ENCODE measurements at places on chromosomes 12 and 14.

GRCh38 chr14:51548187-51548586 lies 103.5 kb upstream of the FRMD6 start:
- no peak for DNase-seq

- DNase-seq = no peak
Measured at GRCh38 chr12:19970116-19970515, 398.2 kb upstream of the PDE3A start.

- no peak for DNase-seq
Measured at GRCh38 chr12:28100717-28101116, 89.5 kb upstream of the CCDC91 start.

DNA sequence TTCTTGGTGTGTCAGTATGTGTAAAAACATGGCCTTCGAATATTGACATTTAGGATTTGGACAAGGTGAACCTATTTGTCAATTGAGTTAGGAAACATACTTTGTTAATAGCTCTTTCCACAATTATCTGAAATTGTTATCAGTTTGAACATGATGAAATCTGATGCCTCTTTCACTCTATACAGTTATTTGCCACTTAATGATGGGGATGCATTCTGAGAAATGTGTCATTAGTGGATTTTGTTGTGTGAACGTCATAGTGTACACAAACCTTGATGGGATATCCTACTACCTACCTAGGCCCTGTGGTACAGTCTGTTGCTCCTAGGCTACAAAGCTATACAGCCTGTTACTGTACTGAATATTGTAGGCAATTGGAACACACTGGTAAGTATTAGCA lies 4.8 kb downstream of the TULP3 start:
- no peak for DNase-seq

DNA sequence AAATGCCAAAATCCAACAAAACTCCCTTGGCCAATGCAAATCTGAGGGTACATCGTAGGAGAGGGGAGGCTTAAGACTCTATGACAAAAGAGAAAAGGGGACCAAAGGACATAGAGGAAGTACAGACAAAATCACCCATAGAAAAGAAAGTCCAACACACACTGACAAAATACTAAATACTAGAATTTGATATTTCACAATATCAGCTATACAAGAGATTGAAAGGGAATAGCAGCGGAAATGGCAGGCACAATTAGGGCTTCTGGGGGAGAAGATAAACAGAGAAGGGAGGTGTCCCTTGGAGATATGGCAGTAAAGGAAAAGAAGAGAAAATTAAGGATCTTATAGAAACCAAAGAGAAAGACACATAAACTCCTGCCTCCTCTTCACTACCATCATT lies 29.0 kb downstream of the ATP2B1 start:
- no peak for DNase-seq

GRCh38 chr12:91813701-91814100 lies 331.9 kb downstream of the BTG1 start:
- no peak for DNase-seq

DNA sequence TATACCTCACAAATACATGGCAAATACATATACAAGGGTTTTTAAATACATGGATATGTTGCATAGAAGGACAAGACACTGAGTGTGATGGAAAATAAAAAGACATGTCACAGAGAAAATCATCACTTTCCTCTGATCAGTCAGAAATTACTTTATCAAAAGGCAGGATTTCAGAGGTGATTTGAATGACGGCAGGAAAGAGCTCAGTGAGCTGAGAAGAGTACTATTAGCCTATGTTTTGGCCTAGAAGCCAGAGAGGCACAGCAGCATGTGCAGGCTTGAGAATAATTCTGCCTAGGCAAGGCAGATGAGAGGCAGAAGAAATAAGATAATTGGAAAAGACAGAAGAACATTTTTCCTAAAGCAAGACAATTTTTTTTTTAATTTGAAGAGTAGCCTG lies 94.9 kb downstream of the BCAT1 start:
- DNase-seq = no peak

GRCh38 chr12:57008178-57008577 lies 1.8 kb upstream of the ZBTB39 start:
- DNase-seq = no peak

DNA sequence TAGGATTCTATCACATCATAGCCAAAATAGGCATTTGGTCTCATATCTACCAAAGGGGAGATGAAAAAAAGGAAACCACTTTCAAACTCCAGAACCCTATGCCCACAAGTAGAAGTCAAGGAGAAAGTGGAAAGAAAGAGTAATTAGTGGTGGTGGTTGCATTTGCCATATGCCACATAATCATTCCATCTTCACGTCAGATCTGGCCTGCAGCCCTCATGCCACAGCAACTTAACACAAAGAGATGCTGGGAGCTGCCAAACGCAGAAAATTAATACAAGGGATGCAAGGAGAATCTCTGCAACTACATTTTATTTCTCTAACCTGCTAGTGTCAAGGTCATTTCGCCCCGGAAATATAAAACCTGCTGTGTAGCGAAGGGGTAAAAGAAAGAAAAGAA lies 148.6 kb upstream of the FOXN3 start:
- DNase-seq = no peak

DNA sequence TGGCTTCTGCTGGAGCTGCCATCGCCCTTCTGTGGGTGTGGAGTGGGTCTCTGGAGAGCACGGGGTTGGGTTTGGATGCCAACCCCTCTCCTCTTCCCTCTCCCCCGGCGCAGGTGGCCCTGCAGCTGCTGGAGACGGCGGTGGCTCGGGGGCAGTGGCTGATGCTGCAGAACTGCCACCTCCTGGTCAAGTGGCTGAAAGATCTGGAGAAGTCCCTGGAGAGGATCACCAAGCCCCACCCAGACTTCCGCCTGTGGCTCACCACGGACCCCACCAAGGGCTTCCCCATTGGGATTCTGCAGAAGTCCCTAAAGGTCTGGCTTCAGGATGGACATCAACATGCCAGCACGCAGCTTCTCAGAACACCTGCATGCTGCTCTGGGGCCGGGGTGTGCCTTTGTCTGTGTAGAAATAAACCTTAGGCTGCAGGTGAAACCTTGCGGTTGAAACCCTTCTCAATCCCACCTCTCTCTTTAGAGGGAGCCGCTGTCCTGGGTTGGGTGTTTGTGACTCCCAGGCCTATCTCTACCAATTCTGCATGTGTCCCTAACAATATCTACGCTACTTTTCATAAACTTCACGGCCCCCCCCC lies 44.3 kb downstream of the CCDC92 start:
- no peak for DNase-seq

DNA sequence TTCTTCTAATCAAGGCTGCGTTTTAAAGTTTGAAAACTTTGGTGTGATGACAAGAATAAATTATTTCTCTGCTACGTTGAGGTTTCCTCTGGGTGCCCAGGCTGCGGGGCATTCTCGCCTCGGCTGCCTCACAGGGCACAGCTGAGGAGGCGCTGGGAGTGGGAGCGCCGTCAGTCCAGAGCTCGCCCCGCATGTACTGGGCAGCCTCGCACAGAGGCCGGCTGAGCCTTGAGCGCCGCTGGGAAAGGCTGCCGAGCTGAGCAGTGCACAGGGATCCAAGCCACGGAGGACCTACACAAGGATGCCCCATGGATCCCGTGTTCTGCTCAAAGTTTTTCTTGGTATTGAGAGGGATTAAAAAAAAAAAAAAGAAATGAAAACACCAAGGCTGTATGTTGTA lies 11.6 kb downstream of the RFX4 start:
- DNase-seq = no peak

DNA sequence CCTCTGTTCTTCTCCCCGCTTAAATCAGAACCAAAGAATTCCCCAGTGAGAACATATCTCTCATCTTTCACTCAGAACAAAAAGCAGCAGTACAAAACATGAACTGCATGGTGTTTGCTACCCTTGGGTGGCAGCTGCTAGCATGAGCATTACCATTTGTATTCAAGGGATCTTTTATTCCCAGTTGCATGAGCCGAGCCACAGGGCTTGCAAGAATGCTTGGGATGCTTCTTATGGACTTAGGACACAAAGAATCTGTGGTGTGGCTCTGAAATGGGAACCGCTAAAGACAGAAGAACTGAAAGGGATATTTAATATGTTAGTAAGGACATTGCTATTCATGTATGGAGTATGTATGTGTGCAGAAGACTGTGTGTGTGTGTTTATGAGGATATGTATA lies 190.6 kb downstream of the TMX1 start:
- no peak for DNase-seq

DNA sequence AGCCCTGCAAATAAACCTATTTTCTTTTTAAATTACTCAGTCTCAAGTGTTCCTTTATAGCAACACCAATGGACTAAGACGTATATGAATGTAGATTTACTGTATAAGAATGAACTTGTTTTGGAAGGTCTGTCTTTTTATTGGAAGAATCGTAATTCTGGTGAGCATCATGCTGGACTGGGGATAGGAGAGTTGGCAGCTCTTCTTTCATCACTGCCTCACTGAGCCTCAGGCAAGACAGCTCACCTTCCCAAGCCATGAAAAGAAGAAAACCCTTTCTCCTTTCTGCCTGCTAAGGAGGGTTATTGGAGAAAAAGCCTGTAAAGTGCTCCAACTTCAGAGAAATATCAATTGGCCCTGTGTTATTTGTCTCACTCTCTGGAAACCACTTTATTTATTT lies 9.1 kb upstream of the RNF34 start:
- no peak for DNase-seq

DNA sequence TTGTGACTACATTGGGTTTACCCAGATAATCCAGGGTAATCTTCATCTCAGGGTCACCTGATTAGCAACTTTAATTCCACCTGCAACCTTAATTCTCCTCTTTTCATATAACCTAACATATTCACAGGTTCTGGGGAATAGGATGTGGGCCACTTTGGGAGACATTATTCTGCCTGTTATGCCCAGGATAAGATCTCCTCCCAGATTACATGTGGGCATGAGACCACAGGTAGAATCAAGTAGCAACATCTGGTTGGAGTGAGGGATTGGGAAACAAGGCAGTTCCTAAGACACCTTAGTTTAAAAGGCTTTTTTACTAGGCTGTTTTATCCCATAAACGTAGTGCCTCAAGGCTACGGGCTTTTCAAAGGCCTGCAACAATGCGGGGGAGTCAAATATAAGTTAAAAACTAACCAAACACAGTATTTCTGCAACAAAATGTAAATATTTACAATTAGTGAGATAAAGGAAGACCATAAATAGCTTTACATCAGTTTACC lies 181.5 kb downstream of the FOXA1 start:
- DNase-seq = no peak

DNA sequence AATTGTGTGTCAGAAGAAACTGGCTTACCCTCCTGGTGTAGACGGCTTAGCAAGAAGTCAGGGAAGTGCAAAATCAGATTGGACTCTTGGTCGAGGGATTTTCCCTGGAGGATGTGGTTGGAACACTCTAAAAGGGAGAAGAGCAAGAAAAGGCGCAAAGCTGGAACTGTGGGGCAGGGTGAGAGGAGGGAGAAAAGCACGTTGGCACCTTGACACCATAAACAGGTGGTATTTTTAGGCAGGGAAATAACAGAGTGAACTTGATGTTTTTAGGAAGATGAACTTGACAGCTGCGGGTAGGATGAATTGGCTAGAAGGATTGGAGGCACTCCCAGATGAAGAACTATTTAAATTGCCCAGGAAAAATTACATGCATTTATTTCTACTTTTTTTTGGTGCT lies 67.7 kb downstream of the HCAR2 start:
- no peak for DNase-seq

DNA sequence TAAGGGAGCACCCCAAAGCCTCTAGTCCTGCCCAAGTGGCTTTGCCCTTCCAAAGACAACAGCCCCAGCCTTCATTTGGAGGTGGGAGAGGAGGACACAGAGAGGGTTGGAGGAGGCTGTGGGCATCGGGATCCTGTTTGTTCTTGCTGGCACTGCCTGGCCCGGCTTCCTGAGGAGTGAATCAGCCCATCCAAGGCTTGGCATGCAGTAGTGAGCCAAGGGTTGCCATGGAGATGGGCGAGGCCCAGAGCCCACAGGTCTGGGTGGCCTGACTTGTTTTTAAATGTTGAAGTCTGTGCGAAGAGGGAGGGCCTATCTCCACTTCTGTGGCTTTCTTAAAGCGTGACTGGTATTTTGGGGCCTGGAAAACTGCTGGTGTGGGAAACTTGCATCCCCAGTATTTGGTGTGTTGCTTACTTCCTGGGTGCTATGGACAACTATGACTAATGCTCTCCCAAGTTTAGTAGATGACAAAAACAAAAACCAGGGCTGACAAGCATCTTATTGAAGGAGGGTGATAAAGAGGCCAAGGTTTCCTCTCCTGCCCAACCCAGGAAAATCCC lies 15.8 kb downstream of the CD9 start:
- peak; percentile 96 for DNase-seq

GRCh38 chr12:11657511-11657910 lies 8.0 kb downstream of the ETV6 start:
- no peak for DNase-seq

DNA sequence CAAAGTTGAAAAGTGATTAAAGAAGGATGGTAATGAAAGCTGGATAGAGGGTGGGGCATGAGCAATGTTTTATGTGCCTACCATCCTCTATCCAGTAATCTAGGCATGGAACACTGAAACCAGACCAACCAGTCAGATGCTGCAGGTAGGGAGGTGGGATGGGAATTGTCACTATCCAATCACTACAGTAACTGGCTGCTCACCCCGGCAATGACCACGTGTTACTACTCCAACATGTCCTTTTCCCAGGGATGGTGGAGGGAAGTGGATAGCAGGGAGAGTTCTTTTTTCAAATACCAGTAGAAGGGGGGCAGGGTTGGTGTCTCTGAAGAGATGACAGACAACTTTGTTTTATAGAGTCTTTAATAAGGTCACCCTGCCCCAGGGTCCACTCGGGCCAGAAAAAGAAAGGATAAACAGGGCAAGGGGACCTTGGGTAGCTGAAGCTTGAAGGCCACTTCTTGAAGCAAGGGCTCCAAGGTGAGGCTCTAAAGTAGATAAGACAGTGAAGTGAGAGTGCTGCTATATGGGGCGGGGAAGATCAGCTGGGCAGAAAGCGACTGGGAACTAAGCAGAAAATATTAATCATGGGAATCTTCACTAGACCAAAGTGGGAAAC lies 14.7 kb upstream of the CDH24 start:
- no peak for DNase-seq

DNA sequence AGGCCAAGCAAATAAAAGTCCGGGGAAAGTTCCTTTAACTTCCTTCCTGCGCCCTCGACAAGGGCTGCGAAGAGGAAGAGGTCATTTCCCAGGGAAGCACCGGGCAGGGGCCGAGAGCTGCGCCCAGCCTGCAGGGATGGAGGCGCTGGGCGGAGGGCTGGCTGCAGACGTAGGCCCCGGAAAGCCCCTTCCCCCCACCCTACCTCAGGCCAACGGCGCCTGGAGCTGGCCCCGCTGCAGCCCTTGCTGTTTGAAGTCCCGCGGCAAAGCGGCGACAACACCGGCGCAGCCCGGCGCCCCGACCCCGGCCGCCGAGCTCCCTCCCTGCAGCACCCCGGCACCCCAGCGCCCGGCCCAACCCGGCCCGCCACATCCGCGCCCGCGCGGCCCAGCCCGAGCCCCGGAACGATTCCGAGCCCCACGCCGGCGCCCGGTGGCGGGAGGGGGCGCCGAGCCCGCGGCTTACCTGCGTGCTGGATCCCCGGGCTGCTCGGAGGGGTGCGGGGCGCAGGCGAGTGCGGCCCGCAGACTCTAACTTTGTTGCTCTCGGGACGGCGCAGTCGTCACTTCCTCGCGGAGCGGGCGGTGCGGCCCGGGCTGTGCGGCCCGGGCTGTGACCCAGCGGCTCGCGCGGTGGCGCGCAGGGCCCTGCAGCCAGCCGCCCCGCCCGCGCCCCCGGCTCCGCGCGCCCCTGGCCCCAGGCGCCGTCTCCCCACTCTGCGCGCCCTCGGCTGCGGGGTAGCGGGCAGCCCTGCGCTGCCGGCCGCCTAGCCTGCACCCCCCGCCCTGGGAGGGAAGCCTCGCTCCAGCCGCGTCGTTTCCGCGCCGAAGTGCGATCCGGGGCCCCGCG lies 64.8 kb upstream of the PTGR2 start:
- peak; percentile 85 for DNase-seq

All from sigmoid colon (tissue), 7 donors.